ENCODE measurements at places on chromosomes 2 and 18. TPM values are rescaled to one million over a fixed set of nuclear protein-coding genes. Genes with fewer than 3 reads are reported as not detected.

Gene KIAA2012
- total RNA-seq = not detected

Gene BARD1
- 13.6 TPM for total RNA-seq

Gene LAMA1
- 92.5 TPM for total RNA-seq

Gene CFC1
- total RNA-seq = not detected

Gene WDR54
- total RNA-seq = 42.1 TPM

Gene HOXD3
- total RNA-seq = 0.26 TPM

Gene GATA6
- 40.3 TPM for total RNA-seq

Gene SH3RF3
- total RNA-seq = 7.8 TPM

Gene FSHR
- not detected for total RNA-seq

Gene ASXL3
- under 0.01 TPM for total RNA-seq

Gene CCDC102B
- total RNA-seq = 64.7 TPM

Gene SERPINB4
- not detected for total RNA-seq

Gene SCN7A
- total RNA-seq = not detected

Gene MEP1B
- not detected for total RNA-seq

Gene SP9
- total RNA-seq = not detected

Gene TRAPPC12
- total RNA-seq = 76.1 TPM

Gene CAPN14
- total RNA-seq = 0.26 TPM

Gene C2orf78
- not detected for total RNA-seq

Gene ASB18
- not detected for total RNA-seq

Gene OTX1
- total RNA-seq = not detected

Gene SERPINB10
- total RNA-seq = not detected

Gene MARCO
- not detected for total RNA-seq

Gene METTL21A
- total RNA-seq = 8.7 TPM

Gene NABP1
- total RNA-seq = 72.7 TPM

Gene TMEM17
- total RNA-seq = 2.6 TPM

Gene SLC19A3
- total RNA-seq = 0.78 TPM

Gene CPLX4
- not detected for total RNA-seq

Gene KCNJ3
- not detected for total RNA-seq

Gene IL1R1
- 109 TPM for total RNA-seq

Gene MBD1
- total RNA-seq = 56.7 TPM

Gene ECEL1
- not detected for total RNA-seq

Gene TPO
- not detected for total RNA-seq

Gene OTOS
- total RNA-seq = not detected

Gene MYO5B
- 0.07 TPM for total RNA-seq

Gene BIRC6
- total RNA-seq = 194 TPM

Gene PLEK
- total RNA-seq = 0.07 TPM

Gene ARHGAP28
- total RNA-seq = 0.03 TPM

Gene STK36
- 39.1 TPM for total RNA-seq

Gene ASAP2
- 63.4 TPM for total RNA-seq

Gene ELOA2
- total RNA-seq = not detected

Gene GALR1
- not detected for total RNA-seq

Gene EFR3B
- 2.4 TPM for total RNA-seq

Gene GRHL1
- total RNA-seq = 0.33 TPM

Gene SERPINB13
- not detected for total RNA-seq

Measured in smooth muscle cell of the pulmonary artery (primary cell).